Progenitor cell of endocrine pancreas (in vitro differentiated cells): ENCODE measurements at places on chromosomes 11 and 22. TPM values are rescaled to one million over a fixed set of nuclear protein-coding genes. Genes with fewer than 3 reads are reported as not detected.

The DEPDC5 gene
- total RNA-seq: 33.0 and 39.8 TPM in 2 replicates

The ADORA2A gene
- total RNA-seq: 5.2 and 6.4 TPM in 2 replicates

The FAM118A gene
- total RNA-seq: 122 and 131 TPM in 2 replicates

The SPON1 gene
- 13.3 and 13.7 TPM in 2 replicates for total RNA-seq

The CEP164 gene
- total RNA-seq: 61.3 and 66.8 TPM in 2 replicates

The RIC3 gene
- total RNA-seq: 23.1 and 23.4 TPM in 2 replicates

The IL17REL gene
- 0.10 TPM in 1 of 2 replicates, not detected in the other for total RNA-seq

The PANX3 gene
- not detected in 2 replicates for total RNA-seq

The LMO1 gene
- total RNA-seq: 0.43 and 0.84 TPM in 2 replicates

The SCN3B gene
- 4.0 and 5.1 TPM in 2 replicates for total RNA-seq

- DNase-seq: no peak
Observed at GRCh38 chr22:17537155-17537554, 26.1 kb upstream of the SLC25A18 start.

- no peak for DNase-seq
Observed at GRCh38 chr11:94974178-94974577, 669 bp downstream of the KDM4D start.

GRCh38 chr22:46469711-46470110, 67.7 kb downstream of the CELSR1 start:
- no peak for DNase-seq

DNA sequence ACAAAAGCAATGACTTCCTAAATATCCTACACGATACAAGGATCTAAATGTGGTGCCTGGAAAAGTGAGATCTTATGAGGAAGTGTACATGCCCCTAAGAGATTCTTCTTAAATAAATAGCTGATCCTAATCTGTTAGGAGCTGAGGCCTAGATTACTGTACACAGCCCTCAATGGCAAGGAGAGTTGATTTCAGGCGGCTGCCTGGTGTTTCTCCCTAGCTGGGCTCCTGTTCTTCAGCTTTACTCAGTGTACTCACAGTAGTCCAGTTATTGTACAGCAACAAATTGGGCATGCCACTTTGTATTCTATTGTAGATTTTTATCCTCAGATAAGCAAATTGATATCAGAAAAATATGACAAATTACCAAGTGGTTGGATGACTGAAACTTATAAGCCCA, 358.2 kb upstream of the PDGFD start:
- DNase-seq: no peak

DNA sequence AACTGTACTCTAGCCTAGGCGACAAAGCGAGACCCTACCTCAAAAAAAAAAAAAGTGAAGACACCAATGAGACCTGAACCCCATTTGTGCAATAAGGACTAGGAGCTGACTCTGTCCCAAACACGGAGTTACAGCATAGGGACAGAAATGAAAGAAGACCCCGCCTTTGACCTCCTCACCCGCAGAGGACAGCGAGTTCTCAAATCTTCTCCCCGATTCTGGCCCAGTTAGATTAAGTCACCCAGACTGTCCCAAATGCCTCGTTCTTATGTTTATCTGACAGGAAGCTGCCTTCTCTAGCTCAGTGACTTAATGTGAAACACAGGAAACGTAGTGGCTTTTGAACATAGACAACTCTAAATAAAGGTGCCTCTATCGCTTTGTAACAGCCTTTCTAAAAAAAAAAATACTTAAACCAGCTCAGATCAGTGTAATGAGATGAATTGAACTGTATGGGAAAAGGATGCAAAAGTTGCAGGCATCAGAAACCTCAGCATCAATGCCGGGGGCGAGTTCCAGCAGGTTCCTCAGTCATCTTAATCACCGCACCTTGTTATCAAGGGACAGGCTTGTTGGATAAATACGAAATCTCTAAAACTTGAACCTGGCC, 10.6 kb downstream of the MYH9 start:
- no peak for DNase-seq

DNA sequence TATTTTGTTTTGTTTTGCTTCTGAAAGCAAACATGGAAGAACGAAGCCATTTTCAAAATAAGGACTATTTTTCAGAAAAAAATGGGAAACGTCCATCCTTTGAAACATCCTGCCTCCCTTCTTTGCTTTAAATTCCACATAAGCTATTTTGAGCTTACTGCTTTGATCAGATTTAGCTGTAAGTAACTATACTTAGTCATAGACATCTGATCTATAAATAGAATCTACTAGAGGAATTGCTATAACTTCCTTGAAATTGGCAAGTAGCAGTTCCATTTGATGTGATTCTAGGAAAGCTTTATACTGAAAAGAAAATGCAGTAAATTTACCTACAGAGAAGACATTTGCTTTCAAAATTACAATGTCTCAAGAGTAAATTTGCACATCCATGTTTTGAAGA, 305.8 kb downstream of the TTC28 start:
- DNase-seq: no peak

DNA sequence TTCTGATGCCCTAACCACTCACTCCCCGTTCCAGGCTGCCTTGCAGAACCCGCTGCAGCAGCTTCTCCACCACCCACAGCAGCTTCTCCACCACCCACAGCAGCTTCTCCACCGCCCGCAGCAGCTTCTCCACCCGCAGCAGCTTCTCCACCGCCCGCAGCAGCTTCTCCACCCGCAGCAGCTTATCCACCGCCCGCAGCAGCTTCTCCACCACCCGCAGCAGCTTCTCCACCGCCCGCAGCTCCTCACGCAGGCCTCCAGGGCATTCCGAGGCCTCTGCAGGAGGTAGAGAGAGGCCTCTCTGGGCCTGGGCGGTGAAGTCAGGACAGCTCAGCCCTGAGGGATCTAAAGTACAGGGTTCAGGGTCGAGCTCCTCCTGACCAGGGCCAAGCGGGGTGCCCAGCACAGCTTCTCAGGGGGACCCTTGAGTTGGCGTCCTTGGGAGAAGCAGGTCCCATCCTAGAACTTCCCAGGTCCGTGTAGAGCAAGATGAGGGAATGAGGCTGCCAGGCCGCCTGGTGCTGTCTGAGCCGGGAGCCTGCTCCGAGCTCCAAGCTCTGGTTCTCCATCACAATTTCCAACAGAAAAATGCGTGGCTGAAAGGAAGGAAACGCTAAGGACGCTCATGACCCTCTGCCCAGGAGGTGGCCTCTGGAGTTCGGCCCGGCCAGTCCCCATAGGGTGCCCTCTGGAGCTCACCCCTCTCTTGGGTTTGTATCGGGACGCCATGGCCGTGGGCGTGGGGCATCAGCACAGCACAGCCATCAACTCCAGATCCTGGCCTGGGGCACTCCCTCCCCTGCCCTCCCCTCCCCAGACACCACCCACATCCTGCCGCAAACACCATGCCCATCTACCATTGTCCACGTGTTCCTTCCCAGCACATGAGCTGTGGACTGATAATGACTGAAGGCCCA, 528.6 kb downstream of the BRD1 start:
- DNase-seq: peak; percentile 5

GRCh38 chr22:30823015-30823370, 128.3 kb downstream of the OSBP2 start:
- DNase-seq: no peak

GRCh38 chr11:46963844-46964243, 27.3 kb downstream of the CSTPP1 start:
- DNase-seq: no peak

DNA sequence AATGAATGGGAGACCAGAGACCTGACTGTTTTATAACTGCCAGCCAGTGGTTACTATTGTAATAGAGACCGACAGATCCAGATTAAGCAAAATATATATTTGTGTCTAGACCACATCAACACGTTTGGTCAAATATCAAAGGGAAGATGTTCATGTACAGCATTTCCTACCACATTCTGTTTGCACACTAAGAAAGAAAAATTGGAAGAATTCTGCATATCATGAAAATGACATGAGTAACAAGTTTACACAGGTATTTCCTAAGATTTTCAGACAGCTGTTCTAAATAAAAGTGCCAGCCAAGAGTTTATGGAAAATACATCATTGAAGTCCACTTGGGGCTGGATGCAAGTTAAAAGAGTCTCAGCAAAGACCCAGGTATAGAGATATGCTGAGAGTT, 145.5 kb upstream of the ANO3 start:
- no peak for DNase-seq

DNA sequence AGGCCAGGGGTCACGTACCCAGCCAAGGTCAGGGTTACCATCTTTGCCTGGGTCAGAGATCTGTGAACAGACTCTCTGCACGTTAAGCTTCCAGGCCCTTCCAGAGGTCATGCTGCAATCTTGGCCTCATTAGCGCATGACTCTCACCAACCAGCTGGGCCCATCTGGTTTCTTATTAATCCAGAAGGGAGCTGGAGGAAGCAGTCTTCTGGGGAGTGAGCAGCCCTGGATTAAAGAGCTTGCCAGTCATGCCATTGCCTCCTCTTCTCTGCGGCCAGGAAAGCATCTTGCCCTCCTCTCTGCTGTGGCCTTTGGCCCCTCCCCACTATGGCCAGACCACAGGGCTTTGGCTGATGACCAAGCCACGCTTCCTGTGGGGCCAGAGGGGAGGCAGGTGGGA, 57.4 kb downstream of the CHST1 start:
- DNase-seq: no peak

DNA sequence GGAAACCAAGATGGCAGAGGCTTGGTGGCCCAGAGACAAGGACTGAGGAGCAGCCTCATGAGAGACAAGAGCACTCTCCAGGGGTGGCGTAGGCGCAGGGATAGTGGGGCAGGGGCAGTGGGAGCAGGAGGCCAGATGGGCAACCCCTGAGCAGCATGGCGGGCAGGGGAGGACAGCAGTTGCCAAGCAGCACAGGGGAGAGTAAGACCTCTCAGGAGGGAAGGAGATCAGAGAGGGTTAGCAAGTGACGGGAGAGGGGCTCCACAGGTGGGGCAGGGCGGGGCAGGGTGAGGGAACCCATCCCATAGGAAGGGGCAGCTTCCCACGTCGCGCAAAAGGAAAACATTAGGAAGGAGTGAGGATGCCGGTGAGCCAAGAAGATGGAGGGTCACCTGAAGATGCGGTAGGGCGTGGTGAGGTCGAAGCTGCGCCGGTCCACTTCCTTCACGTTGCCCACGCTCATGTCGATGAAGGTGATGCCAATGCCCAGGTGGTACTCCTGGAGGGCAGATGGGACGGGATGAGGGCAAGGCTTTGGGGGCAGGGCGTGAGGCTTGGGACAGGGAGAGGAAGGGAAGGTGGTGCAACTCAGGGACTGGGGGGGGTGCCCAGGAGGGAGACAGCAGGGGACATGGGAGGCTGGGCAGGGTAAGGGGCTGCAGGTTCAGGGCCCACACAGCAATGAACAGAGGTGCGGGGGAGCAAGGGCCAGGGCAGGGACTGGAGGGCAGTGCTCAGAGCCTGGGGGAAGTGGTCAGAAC, 35.4 kb upstream of the PDE2A start:
- DNase-seq: no peak

DNA sequence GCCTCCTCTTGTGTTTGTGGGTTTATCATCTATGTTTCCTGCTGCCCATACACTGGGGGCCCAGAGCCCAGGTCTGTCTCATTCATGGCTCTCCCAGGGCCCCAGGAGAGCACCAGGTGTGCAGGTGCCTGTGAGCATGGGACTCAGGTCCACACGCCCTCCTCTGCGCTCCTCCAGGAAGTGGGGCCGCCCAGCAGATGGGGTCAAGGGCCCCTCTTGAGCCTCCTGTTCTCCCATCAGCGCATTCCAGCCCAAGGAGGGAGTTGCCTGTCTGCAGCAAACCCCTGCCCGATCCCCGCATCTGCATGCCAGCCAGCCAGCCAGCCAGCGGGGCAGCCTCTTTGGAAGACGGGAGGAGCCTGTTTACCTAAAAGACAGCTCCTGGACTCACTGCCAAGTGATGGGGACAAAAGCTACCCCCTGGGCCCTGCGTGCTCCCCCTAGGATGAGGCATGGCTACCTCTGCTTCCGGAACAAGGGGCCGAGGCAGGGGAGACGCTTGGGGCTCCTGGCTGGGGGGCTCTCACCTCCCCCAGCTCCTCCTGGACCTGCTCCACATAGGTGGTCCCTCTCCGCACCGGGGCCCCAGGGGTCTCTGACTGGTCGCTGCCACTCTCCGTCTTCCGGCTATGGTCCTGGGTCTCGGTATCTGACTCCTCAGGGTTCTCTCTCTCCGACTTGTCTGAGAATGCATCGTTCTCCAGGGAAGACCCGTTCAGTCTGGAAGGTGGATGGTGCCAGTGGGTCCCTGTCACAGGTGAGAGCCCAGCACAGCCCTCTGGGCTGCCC, 49.7 kb upstream of the CARS1 start:
- peak; percentile 6 for DNase-seq
